ENCODE measurements at places on chromosomes 12 and 14. TPM values are rescaled to one million over a fixed set of nuclear protein-coding genes. Genes with fewer than 3 reads are reported as not detected.

The SIX6 gene
- not detected for total RNA-seq

The CCDC60 gene
- not detected for total RNA-seq

The TMX1 gene
- 55.4 TPM for total RNA-seq

The LMNTD1 gene
- total RNA-seq = not detected

The GRIP1 gene
- under 0.01 TPM for total RNA-seq

DNA sequence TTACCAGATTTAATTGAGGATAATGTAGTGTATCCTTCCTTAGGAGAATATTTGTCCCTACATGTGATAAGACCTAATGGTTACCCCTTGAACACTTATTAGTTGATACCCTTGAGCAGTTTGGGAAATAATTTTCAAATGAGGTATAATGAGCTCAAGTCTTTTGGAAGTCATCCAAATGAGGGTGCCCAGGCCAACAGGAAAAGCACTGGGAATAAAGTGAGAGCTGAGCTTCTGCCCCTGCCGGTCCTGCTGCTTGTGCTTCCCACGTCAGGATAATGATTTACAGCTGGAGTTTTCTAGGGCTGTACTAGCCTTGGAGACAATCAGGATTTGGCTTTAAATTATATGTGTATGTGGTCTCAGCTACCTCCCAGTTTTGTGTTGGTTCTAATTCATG is 178.8 kb upstream of the FRMD6 start:
- no peak for DNase-seq

DNA sequence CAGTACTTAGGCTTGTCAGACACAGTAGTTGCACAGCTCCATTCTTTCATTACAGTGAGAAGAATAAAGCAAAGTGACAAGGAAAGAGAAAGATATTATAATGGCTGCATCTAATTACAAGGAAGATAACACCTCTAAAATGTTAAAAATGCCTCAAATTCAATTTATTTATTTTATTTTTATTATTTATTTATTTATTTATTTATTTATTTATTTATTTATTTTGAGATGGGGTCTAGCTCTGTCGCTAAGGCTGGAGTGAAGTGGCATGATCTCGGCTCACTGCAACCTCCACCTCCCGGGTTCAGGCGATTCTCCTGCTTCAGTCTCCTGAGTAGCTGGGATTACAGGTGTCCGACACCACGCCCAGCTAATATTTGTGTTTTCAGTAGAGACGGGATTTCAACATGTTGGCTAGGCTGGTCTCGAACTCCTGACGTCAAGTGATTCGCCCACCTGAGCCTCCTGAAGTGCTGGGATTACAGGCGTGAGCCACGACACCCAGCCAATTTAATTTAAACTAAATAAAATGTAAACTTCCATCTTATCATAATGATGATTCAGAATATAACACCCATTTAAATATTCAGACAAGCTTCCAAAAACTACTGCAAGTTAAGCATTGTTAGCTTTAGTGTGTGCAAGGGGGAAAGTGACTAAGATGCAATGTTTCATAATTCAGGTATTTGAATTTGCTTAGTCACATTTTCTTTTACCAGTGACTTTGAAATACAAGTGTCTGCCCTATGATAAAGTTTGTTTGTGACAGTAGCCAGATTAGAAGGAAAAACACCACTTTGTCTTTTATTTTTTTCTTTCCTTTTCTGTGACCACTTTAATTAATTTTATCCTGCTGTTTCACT is 2.4 kb upstream of the CFAP54 start:
- peak; percentile 90 for DNase-seq

DNA sequence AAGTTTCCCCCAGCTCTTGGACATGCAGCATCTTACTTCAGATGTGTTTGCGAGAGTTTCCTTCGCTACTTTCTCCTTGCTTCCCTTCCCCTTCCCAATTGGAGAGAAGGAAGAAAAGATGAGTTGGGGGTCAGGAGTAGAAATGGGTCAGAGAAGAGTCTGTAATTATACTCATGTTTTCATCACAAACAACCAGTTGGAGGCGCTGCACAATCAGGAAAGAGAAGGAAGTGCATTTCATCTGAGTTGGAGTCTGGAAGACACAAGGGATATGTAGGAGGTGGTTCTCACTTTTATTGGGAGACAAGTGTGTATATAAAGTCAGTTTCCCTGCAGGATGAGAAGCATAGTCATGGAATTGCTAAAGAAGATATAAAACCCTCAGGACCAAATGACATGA is 31.3 kb upstream of the VSX2 start:
- no peak for DNase-seq
